ENCODE measurements at places on chromosomes 4 and X.

DNA sequence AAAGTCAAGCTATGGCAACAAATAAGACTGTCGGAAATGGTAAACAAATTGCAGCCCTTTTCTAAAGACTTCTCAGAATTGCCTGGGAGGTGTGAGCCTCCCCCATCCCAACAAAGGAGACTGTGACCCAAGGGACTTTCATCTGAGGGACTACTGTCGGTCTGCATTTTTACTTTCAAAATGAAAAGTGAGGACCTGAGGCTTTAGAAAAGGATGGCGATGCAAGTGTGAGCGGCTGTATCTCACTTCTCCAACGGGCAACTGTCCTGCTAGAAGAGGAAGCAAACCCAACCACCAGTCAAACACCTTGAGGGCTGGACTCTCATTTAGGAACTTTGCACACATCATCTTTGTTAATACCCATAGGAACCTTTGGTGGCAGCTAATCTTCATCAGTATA lies 62.6 kb upstream of the CLNK start:
- no peak for DNase-seq

DNA sequence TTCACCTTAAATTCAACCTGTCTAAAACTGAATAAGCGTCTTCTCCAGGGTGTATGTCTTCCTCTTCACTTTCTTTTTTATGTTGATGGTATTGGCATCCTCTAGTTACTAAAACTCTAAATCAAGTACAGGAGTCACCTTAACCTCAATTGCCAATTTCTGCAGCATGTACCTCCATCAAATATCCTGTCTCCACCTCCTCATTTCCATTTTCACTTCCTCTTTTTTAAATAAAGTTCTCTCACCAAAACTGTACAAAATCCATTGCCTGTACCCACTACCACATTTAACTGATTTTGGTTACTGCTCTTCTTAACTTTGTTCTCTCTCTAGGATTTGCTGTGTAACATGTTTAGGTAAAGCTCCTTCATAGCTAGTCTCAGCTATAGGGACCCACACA lies 9.2 kb upstream of the NPFFR2 start:
- DNase-seq: no peak

- DNase-seq: no peak
Measured at GRCh38 chr4:26242451-26242850, 78.4 kb upstream of the RBPJ start.

DNA sequence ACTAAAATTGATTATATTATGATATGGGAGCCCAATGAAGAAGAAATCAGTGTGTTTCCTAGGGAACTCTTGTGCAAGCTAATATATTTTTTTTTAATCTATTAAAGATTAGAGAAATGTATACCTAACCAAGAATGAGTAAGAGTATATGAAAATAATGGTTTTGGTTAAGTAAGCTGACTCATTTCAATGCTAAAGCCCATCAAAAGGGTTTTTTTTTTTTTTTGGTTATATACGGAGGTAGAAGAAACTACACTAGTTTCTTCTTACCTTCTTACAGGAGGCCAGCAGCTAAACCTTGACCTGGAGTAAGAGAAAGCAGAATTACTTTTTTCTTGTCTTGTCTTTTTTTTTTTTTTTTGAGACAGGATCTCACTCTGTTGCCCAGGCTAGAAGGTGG lies 27.5 kb downstream of the RUFY3 start:
- no peak for DNase-seq

GRCh38 chr4:64407000-64407399 lies 2.2 kb downstream of the TECRL start:
- DNase-seq: no peak

DNA sequence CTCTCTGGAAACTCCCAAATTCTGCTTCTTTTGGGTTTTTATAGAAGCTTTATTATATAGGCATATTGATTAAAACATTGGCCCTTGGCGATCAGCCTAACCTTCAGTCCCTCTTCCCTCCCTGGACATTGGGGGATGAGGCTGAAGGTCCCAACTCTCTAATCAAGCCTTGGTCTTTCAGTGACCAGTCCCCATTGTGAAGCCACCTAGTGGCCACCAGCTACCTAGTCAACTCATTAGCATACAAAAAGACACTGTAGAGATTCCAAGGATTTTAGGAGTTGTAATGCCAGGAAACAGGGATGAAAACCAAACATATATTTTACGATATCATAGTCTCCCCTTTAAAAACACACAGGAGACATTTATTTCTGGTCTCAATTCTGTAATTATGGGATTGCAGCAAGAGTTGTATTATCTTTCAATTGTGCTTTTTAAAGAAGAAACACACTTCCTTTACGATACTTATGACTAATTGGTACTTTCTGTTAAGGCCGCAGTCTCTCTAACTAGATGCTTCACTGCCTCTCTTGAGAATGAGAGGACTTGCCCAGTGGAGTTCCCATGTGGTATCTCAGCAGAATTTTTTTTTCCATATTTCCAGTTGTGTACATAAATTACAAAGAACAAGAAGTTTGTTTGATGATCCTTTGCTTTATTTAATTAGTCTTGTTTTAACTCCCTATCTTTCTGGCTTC lies 58.2 kb downstream of the WDR17 start:
- no peak for DNase-seq

DNA sequence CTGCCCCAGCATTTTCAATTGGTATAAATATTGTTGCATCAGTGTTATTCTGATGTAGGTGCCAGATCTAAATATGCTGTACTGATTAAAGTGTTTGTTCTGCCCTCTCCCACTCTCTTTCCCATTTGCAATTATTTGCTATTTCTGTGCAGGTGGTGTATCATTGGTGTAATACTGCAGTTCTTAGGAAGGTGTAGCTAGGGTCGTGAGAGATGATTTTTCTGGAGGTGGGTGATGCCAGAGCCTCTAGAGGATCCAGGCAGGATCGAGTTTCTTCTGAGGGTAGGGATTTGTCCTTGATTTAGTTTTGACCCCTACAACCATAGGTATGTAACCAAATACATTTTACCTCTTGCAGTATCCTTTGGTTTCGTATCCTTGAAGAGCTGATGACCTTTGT lies 1.9 kb downstream of the SMAD1 start:
- no peak for DNase-seq

DNA sequence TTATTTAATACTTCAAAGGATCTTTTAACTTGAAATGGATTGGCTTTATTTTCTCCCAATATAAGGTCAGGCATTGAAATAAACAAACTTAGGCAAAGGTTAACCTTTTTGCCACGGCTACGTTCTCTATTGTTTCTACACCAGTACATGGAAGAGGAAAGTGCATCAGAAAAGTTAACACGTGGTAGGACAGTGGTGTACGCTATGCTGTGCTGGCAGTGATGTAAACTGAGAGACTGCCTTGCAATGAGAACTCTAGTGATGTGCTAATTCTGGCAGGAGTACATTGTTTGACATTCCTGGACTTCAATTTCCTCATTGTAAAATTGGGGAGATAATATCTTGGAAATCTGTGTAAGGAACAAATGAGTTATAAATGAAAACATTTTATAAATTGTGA lies 208.2 kb downstream of the TMA16 start:
- DNase-seq: no peak

GRCh38 chr4:89158884-89159503 lies 47.7 kb downstream of the TIGD2 start:
- DNase-seq: no peak

DNA sequence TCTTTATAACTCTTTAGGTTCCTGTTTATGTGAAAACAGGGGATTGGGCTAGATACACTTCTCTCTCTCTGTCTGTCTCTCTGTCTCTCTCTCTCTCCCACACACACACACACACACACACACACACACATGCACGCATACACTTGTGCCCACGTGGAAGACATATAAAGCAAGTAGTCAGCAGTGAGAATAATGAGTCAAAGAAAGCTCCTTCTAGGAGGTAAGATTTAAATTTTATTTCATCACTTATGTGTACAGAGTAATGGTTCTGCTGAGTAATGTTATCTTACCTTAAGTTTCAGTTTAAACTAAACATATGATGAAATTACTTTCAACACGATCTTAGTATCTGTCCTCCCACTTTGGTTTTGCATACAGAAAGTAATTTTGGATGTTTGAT lies 243.0 kb upstream of the TEX13A start:
- DNase-seq: no peak

- DNase-seq: peak; percentile 29
Measured at GRCh38 chr4:75916091-75916661, 13.9 kb upstream of the PPEF2 start.

DNA sequence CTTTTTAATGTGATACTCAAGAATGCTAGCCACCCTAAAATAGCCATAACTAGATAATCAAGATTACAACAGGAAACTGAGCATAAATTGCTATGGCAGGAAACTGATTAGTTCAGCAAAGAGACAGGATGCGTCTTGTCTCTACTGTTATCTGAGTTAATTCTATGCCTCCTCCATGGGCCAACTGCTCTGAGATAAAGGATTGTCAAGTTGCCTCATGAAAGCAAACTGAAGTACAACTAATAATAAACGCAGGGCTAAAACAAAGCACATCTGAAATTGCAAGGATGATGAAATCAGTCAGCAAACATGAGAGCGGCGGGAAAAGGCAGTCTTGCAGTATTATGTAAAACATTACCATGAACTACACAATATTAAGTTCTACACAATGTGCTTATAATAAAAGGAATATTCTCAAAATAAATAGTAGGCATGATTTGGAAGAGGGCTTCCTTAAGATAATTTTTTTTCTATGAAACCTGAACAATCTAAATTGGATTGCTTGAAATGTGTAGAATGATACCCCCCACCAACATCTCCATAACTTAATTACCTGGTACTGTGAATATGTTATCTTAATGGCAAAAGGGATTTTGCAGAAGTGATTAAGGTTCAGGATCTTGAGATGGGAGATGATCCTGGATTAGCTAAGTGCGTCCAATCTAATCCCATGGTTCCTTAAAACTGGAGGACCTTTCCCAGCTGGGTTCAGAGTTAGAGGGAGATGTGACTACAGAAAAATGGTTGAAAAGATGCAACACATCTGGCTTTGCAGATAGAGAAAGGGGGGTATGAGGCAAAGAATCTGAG lies 65.9 kb downstream of the ANTXR2 start:
- no peak for DNase-seq

DNA sequence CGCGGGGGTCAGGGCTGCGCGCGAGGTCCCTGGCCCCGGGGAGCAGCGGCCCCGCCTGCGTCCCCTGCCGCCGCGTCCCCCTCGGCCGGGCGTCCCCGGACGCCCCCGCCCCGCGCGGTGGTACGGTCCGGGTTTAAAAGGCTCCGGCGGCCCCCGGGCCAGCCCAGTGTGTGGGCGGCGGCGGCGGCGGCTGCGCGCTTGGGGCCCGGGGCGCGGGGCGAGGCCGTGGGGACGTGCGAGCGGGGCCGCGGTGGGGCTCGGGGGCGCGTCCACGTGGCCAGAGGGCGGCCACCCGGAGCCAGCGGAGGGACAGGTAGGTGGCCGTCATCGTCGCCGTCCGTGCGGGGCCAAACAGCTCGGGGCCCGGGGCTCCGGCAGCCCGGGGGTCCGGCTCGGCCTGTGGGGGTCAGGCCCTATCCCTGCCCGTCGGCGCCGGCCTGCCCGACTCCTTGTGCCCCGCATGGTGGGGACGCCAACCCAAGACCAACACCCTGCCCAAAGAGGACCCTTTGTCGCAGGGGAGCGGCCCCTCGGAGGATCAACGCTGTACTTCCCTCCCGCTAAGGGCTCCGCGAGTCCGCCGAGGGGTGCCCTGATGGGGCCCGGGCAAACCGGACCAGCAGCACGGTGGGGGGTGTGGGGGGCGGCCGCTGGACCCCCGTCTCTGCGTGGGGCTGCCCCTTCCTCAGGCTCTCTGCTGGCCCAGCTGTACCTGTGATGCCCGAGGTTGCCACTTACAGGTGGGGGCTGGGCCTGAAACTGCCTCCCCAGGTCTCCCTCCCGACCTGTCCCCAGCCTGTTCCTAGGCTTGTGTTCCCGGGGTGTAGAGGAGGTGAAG lies at the start of gene PLXNA3:
Gene PLXNA3 (plus strand): TSS at position 166 of the 838 bp plus-strand sequence. CDS start 1,903 bp downstream, outside the sequence.
- no peak for DNase-seq

DNA sequence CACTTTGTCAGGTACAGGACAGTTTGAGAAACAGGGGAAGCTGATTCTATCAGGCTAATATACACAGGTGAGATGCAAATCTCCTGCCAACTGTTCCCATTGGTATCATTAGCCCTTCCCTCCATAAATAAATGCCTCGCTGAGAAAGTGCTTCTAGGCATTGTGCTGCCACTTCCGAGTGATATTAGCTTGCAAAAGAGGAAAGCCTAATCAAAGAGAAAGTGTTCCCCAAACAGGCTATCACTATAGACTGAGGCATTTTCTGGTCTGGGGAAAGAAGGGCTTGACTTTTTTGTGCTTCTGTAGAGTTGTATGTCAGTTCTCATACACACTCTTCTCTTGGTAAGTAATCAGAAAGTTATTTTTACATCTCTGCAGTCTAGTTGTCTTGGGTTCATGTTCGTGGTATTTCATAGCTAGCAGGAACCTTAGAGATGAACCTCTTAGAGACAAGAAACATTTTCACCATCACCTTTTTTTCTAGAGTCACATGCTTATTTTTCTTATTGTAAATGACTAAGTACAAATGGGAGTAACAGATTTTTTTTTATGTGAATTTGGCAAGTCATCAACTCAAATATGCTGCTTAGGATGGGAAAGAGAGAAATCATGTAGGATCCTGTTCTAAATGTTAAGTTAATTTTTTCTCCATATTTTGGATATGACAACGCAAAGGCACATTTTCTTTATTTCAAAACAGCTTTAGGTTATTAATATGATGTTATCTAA lies 1009.8 kb downstream of the ADGRL3 start:
- no peak for DNase-seq

- no peak for DNase-seq
Measured at GRCh38 chr4:143329985-143330384, 6.7 kb upstream of the GAB1 start.

DNA sequence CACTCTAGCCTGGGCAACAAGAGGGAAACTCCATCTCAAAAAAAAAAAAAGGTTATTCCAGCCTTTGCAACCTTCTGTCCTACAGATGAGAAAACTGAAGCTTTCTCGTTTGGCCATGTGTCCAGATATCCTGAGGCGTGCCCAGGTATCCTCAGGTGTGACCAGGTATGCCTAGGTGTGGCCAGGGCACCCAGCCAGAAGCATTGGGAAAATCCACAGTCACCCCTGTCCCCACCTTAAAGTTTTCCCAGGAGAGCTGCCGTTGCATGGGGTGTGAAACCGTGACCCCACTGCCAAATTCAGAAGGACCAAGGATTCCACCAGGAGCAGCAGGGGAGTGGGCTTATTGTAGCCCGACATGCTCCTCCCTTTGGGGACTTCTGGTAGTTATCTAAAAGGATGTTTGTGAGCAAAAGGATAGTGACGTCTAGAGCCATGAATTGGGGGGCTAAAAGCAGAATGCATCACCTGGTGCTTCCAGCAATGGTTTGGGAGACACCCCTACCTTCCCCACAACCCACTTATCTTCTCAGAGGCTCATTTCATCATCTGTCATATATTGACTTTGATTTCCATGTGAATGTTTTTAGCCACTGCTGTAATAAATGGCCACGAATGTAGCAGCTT lies 4.0 kb upstream of the DHRSX start:
- no peak for DNase-seq
